ENCODE measurements at places on chromosomes 11 and 22. TPM values are rescaled to one million over a fixed set of nuclear protein-coding genes. Genes with fewer than 3 reads are reported as not detected.

The BEST1 gene
- total RNA-seq = 5.6 TPM

The ROBO4 gene
- total RNA-seq = 0.59 TPM

The LRRC55 gene
- not detected for total RNA-seq

The PPP6R3 gene
- 131 TPM for total RNA-seq

The RAB6A gene
- 145 TPM for total RNA-seq

The KLHL35 gene
- 4.3 TPM for total RNA-seq

- DNase-seq = no peak
Measured at GRCh38 chr11:64096835-64097234, 61.1 kb downstream of the FLRT1 start.

GRCh38 chr11:106249617-106250239, 172.3 kb downstream of the AASDHPPT start:
- DNase-seq = no peak

DNA sequence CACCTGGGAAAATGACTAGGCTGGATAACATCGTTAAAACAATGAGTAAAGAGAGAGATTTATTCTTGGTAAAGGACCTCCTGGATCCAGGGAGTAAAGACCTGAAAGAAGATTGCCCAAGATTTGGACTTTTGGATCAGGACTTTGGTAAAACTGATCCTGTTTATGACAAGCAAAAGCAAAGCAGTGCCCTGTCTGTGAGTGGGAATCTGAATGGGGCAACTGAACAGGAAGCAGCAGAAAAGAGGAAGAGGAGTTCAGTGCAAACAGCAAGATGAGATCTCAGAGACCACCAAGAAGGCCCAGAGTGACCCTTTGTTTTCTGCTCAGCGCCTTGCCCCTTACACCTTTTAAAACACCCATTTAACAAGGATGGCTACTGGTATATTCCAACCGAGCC, 122.0 kb downstream of the VPREB1 start:
- no peak for DNase-seq

- peak; percentile 98 for DNase-seq
Measured at GRCh38 chr11:68890490-68891231, 13.0 kb downstream of the MRPL21 start.

DNA sequence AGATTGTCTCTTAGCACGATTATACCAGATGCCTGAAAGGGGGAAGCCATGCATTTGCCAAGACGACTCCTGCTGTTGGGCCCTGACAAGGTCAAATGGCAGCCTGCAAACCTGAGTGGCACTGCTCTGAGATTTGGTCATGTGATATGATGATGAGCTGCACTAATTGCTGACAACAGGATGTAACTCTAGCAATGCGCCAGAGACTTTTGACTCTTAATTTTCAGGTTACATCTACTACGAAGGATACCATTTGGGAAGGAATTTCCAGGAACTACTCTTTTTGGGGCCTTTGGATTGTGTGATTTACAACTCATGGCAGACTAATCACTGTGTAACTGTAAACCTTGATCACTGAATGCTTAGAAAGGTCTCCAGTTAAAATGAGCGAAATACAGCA, 13.1 kb downstream of the TREH start:
- DNase-seq = no peak

DNA sequence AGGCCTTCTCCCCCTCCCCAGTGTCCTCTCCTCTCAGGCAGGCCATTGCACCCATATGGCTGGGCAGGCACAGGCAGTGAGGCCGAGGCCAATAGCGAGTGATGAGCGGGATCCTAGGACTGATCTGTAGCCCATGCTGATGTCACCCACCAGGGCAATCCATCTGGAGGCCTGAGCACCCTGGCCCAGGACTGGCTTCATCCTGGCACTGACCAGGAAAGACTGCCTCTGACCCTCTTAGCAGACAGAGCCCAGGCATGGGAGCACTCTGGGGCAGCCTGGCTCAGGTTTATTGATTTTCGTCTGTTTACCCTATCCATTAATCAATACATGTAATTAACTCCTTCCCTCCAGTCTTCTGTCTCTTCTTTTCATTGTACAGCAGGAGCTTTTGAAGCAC, 5.1 kb upstream of the TIRAP start:
- DNase-seq = no peak

GRCh38 chr11:62054484-62055121, 69.2 kb upstream of the INCENP start:
- DNase-seq = no peak

- no peak for DNase-seq
Measured at GRCh38 chr22:43572710-43573109, 160.9 kb downstream of the MPPED1 start.

Measured in osteoblast (primary cell).